NCI-H1048 (cell line): ENCODE measurements at places on chromosomes 2 and 18.

GRCh38 chr2:148103946-148104345 is 83.1 kb downstream of the MBD5 start:
- DNase-seq, result no peak

DNA sequence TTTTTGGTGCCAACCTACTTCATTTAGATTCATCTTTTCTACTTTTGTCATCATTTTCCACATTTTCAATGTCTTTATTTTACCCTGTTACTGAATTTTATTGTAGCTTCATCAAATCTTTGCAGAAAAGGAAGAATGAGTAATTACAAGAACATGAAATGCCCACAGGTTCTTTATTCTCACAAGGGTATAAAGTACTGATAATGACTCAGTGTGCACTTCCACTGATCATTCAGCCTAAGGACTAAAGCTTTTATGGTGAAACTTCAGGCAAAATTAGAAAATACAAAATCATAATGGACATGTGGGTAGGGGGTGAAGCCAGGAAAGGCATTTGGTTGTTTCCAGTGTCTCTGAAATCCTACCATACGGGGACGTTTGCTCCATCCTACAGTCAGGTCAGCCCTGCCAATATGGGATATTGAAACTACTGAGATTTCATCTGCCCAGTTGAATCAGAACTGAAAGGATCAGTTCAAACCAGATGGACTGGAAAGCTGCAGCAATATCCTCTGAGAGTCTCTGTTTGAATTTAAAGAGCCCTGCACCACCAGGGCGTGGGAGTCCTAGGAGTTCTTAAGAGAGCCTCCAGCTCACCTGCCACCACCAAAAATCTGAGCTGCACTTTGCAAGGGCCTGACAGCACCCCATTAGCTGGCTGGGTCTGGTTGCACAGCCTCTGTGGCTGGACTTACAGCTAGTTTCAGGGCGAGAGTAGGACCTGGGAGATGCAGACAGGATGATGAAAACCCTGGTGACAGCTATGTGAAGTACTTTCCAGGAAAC is 390.4 kb downstream of the CMPK2 start:
- no peak for DNase-seq

DNA sequence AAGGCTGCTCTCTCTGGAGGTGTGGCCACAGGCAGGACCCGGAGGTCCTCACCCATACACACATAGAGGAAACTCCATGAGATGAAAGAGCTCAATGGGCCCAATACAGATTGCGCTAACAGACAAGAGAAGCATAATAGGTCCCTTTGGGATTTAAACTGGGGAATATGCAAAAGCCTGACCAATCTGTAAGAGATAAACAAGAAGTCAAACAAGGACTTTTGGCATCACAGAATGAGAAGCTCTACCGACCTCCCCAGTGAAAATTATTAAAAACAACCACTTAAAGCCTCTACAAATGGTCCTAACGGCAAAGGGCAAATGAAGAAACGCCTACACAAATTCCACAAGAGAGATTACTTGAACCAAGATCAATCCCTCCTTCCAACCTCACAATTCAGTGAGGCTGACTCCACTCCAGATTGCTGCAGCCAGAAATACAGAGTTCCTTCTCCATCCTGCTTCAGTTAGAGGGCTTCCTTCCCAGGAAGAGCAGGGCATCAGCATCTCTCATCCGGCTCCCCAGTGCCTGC is 10.8 kb downstream of the IWS1 start:
- DNase-seq, result no peak

GRCh38 chr2:20917719-20918572 is 95.0 kb upstream of the LDAH start:
- DNase-seq, result no peak

DNA sequence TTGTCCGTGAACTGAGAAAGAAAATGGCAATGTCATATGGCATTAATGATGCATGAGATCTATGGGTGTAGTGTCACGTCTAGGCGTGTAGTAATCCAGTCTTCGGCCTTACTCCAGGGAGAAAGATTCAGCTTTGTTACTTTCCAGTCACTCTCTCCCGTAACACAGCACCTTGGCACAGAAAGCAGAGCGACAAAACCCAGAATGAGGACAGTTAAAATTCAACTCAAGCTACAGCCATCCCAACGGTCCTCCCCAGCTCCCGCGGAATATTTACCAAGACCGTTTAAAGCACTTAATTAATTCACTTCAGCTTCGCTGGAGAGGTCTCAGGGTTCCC is 797 bp upstream of the CRIM1 start:
- no peak for DNase-seq

- no peak for DNase-seq
These were observed 420.4 kb upstream of the RAB6C start for GRCh38 chr2:129559101-129559500.

- DNase-seq, result no peak
These were observed 15.7 kb downstream of the CRIM1 start for GRCh38 chr2:36371070-36371874.

- DNase-seq, result no peak
These were observed 294.2 kb upstream of the HNMT start for GRCh38 chr2:137670111-137670510.

DNA sequence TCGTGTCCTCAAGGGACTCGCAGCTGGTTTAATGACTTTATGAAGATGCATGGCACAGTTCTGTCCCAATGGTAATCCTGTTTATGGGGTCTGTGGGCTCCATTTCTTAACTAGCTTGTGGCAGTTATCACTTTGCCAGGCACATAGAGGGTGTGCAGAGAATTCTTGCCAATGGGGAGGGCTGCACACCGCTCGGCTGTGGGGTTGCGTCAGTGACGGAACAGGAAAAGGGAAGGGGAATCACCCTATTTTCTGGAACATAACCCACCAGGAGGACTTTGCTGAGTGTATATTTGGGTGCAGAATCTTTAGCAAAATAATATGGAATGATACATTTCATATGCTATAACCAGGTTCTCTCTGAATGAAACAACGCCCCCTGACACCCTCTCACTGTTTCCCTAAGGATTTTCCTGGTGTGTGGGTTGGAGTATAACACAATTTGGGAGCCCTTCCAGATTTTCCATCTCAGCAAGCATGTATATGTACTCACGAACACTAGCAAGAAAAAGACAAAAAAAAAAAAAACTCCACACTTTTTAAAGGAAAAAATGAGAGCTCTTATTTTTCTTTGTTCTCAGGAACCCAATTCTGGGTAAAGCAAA is 43.9 kb upstream of the TRIB2 start:
- DNase-seq, result no peak

- DNase-seq, result no peak
These were observed 136.4 kb upstream of the CELF4 start for GRCh38 chr18:37701967-37702366.

GRCh38 chr2:135694711-135695110 is 46.9 kb upstream of the UBXN4 start:
- no peak for DNase-seq

GRCh38 chr18:37836071-37836970 is 270.7 kb upstream of the CELF4 start:
- no peak for DNase-seq

DNA sequence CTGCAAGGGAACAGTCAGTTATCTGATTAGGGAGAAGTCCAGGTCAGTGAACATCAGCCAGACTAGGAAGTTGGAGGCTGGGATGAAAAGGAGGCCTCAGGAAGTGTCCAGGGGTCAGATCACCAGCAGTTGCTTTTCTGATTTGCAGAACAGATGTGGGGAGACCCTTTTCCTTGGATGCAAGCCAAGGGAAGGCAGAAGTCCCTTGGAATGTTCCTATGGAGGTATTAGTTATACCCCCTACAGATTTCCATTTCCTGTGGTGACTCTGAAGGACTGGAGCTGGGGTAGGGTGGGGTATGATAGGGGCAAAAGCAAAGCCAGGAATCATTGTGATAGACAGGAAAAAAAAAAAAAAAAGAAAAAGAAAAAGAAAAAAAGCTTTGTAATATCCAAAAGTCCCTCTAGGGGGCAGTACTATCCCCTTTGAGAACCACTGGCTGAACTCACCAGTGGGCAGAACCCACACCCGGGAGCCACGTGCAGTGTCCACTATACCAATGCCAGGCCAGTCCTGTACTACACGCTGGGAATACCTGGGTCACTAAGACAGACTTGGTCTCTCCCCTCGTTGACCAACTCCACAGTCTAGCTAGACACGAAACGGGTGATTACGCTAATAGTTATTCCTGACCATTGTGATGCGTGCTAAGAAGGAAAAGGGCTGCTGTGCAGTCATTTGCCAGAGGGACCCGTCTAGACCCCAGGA is 7.4 kb downstream of the DYSF start:
- DNase-seq, result no peak

DNA sequence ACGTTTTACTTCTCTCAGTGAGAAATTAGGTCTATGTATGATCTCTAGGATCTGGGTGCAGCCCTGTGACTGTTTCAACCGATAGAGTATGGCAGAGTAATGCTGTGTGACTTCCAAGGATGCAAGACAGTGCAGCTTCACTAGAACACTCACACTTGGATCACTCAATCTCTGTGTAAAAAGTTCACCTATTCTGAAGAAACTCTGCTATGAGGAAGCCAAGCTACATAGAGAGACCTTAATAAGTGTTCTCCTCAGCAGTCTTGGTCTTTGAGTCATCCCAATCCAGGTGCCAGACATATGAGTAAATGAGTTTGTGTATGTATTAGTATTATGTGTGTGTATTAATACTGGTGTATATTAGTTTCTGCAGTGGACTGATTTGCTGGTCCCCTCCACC is 335.0 kb downstream of the NR4A2 start:
- no peak for DNase-seq

DNA sequence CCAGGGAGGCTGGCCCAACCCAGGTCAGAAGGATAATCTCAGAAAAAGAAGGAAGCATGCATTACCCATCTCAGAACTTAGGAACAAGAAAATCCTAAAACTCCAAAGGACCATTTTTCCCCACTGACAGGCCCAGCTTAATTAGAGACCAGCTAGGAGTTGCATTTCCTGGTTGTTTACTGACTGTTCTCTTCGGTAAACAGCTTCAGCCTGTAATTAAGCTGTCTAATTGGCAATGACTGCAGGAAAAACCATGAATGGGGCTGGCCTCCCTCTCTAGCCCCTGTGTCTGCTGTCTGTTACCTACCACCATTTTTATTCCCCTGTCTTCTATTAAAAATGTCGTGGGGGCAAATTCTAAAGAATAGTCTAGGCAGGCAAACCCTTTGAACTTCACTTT is 146.5 kb downstream of the AGAP1 start:
- DNase-seq, result no peak

- DNase-seq, result no peak
These were observed 111.7 kb downstream of the CDH2 start for GRCh38 chr18:28065031-28065792.

DNA sequence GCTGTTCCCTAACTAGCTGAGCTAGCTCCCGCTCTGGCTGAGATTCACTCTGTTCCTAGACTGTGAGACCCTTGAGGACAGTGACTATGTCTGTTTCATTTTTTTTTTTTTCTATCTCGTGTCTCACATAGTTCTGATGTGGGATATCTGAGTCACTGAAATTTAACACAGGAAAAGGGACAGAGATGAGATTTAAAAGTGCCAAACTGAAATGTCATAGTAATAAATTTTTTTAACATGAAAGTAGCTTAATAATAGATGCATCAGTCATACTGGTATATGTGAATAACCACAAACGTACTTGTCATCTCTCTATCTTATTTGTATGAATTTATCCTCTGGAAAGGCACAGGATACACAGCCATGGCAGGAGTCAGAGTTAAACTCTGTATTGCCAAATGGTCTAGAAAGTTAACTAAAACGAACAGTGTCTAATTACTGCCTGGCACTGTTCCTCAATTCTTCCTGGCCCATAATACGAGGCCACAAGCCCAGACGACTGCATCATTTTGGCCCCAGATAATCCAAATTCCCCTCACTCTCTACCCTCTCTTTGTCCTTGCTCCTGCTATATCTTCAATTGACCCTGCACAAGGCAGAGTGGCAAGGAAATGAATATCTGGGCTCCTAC is 87.5 kb downstream of the SATB2 start:
- no peak for DNase-seq

DNA sequence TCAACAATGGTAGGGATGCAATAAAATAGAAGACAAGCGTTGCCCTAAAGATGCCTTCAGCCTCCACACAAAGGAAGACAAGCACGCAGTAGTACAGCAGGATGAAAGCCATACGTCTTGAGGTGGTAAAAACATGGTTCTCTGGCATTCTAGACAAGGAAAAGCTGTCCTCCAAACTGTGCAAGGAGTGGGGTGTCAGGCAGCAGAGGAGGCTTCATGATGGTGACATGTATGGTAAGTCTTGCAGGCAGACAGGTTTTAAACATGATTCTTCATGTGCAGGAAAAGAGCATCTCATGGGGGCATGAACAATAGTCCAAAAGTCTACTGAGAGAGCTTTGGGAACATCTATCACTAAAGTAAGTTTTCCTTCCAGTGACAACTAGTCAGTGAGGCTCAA is 241.8 kb downstream of the STK39 start:
- DNase-seq, result no peak

- DNase-seq, result no peak
These were observed 337.1 kb downstream of the DYSF start for GRCh38 chr2:71790226-71791060.

DNA sequence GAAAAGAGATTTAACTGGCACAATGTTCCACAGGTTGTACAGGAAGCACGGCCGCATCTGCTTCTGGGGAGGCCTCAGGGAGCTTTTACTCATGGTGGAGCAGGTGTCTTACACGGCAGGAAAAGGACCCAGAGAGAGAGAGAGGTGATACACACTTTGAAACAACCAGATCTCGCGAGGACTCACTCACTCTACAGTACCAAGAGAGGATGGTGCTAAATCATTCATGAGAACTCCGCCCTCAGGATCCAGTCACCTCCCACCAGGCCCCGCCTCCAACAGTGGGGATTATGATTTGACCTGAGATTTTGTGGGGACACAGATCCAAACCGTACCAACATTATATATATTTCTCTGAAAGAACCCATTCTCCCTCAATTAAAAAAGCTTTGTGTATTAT is 79.7 kb upstream of the DOCK10 start:
- no peak for DNase-seq

GRCh38 chr18:46759890-46760289 is 3.0 kb upstream of the ST8SIA5 start:
- DNase-seq, result no peak

DNA sequence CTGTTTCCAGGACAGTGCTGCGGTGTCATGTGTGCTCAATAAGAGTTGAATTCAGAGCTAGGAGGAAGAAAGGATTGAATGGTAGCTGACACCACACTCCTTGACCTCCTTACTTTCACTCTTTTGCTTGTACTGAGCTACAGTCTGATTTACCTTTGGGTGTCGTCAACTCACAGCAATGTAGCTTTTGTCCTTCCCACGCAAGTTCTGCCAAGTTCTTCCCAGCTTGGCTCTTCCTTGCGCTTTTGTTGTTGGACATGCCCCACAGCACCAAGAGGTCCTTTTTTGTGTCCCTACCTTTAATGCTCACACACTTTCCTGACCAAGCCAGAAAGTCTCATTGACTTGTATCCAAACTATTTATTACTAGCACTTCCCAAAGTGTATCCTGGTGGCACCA is 38.3 kb upstream of the ITGB6 start:
- DNase-seq, result no peak

- no peak for DNase-seq
These were observed 105.7 kb upstream of the RPRM start for GRCh38 chr2:153584244-153584643.
